ENCODE measurements at places on chromosomes 5 and 9. TPM values are rescaled to one million over a fixed set of nuclear protein-coding genes. Genes with fewer than 3 reads are reported as not detected.

DNA sequence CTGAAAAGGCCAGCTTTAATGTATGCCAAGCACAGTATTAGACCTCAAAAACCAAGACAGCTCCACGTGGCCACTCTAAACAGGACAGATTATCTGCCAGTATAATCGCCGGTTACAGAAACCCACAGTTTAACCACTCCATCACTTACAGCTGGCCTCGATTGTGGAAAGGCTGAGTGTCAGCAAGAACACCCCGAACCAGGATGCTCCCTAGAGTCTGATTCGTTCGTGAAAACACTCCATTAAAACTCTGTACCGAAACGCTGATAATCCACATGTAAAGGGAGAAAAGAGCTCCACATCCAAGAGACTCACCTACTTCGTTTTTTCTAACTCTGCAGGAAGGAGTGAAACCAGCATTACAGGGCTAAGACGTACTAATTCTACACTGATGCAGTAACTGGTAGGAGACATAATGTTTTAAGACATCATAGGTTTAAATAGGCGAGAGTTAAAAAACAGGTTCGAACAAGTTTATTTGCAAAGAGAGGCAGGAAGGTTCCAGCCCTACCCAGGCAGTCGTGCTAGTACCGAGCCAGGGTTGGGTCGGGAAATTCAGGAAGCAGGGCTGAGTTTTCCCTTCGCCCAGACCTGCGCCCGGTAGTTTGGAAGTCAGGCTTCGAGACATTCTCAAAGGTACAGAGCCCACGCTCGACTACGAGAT, 949 bp downstream of the SERINC5 start:
- peaks cover 60% of the 10 kb centered on the region for H3K4me1 ChIP-seq
- no peaks in the 10 kb centered on the region for H3K36me3 ChIP-seq
- no peaks in the 10 kb centered on the region for H3K27me3 ChIP-seq
- no peak for DNase-seq

GRCh38 chr5:177546258-177546741, 8.1 kb downstream of the FAM193B start:
- H3K27me3 ChIP-seq, result no peaks in the 10 kb centered on the region
- peaks cover 62% of the 10 kb centered on the region for H3K4me1 ChIP-seq
- H3K4me3 ChIP-seq, result no peak overlapping the region
- DNase-seq, result no peak

- H3K4me3 ChIP-seq, result no peak overlapping the region
- H3K4me1 ChIP-seq, result peaks cover 45% of the 10 kb centered on the region
- no peak overlapping the region for H3K27ac ChIP-seq
- no peaks in the 10 kb centered on the region for H3K27me3 ChIP-seq
Measured at GRCh38 chr9:72583370-72583769, 62.0 kb downstream of the TMC1 start.

DNA sequence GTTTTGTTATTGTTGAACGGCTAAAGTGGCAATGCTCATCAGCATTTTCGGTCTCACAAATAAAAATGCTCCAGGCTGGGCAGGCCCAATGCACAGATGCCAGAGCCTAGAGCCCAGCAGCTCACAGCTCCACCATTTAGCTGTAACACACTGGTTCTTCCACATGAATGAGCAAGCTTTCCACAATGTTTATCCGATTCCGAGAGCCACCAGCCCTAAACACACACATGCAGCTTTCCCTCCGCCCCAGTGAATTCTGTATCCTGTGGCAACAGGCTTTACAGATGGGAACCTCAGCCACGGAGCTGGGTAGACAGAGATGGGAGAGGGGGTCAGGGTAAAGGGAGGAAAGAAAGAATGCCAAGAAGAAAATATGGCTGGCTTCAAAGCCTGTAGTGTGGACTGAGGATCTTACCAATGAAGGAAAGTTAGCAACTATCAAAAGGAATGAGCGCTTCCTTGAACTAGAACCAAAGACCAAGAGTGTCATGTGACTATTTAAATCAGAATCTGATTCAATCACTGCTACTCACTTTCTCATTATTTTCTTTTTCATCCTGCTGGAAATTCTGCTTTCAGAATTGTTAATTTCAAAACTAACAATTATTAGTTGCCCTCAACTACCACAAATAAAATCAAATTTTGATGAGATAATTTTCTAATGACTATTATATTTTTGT, 77.1 kb downstream of the MRPS27 start:
- peaks cover under 1% of the 10 kb centered on the region for H3K36me3 ChIP-seq
- H3K27ac ChIP-seq, result no peak overlapping the region
- peaks cover 20% of the 10 kb centered on the region for H3K4me1 ChIP-seq
- H3K27me3 ChIP-seq, result no peaks in the 10 kb centered on the region
- no peak for DNase-seq

DNA sequence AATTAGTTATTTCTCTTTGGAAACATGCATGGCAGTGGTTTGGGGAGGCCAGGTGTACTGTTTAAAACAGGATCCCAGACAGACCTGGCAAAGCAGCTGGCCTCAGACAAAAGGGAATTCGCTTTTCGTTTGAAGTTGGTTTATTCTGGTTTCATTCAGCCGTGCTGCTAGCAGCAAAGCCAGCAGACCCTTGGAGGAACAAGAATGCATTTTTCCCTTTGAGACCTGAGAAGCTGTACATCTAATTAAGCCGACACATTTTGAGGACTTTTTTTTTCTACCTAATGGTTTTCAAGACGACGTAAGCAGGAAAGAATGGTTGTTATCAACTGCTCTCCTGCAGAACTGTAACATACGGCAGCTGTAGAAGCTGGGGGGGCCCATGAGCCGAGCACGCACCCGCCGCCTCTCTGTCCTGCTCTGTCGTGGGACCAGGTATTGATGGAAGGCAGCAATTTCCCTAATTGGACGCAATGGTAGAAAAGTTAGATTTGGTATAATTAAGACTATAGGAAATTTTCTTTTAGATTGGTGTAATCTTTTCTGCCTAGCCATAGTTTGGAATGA, 13.6 kb downstream of the PLEKHG4B start:
- peaks cover 9% of the 10 kb centered on the region for H3K27me3 ChIP-seq
- no peak for DNase-seq
- no peak overlapping the region for H3K27ac ChIP-seq

GRCh38 chr5:100832252-100833230, 70.5 kb downstream of the ST8SIA4 start:
- no peak overlapping the region for H3K27ac ChIP-seq
- no peaks in the 10 kb centered on the region for H3K36me3 ChIP-seq
- peaks cover 8% of the 10 kb centered on the region for H3K4me1 ChIP-seq

GRCh38 chr9:105359892-105360291, 87.9 kb upstream of the FSD1L start:
- no peak for DNase-seq
- peaks cover 37% of the 10 kb centered on the region for H3K36me3 ChIP-seq
- H3K4me1 ChIP-seq, result no peaks in the 10 kb centered on the region
- no peak overlapping the region for H3K4me3 ChIP-seq
- H3K27me3 ChIP-seq, result no peaks in the 10 kb centered on the region

DNA sequence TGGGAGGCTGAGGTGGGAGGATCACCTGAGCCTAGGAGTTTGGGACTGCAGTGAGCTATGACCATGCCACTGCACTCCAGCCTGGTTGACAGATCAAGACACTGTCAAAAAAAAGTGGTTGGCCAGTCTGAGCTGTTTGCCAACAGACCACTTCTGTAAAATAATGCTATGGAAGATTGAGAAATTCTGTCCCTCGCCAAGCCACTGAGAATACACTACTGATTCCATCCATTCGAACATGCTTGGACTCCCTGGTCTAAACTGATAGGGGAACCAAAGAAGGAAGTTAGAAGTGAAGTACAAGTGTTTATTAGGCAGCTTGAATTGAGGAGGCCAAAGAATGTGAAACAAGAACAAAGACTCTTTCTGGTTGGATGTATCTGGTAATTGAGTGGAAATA, 27.2 kb downstream of the ENC1 start:
- DNase-seq, result no peak
- H3K4me3 ChIP-seq, result no peak overlapping the region
- H3K27me3 ChIP-seq, result no peaks in the 10 kb centered on the region
- no peaks in the 10 kb centered on the region for H3K36me3 ChIP-seq

- H3K4me1 ChIP-seq, result no peaks in the 10 kb centered on the region
- no peak for DNase-seq
- no peaks in the 10 kb centered on the region for H3K36me3 ChIP-seq
Measured at GRCh38 chr5:152140347-152140746, 215.7 kb upstream of the GLRA1 start.

DNA sequence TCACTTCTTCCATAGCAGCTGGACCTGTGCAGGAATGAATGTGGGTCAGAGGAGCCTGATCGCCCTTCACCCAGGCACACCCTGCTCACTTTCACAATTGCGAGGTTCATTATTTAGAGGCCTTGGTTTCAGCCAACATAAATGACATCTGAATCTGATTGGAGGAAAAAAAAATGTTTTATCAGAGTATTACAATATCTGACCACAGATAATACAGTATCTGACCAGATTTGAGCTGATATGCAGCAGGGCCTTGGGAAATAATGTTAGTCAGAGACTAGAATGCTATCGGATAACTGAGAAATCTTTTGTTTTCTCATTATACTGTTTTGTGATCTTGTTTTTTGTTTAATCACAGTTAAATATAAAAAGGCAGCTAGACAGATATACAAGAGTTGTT, 7.7 kb downstream of the ICE1 start:
- H3K4me3 ChIP-seq, result no peak overlapping the region
- peaks cover 35% of the 10 kb centered on the region for H3K4me1 ChIP-seq
- no peak overlapping the region for H3K27ac ChIP-seq
- no peaks in the 10 kb centered on the region for H3K36me3 ChIP-seq
- no peaks in the 10 kb centered on the region for H3K27me3 ChIP-seq

DNA sequence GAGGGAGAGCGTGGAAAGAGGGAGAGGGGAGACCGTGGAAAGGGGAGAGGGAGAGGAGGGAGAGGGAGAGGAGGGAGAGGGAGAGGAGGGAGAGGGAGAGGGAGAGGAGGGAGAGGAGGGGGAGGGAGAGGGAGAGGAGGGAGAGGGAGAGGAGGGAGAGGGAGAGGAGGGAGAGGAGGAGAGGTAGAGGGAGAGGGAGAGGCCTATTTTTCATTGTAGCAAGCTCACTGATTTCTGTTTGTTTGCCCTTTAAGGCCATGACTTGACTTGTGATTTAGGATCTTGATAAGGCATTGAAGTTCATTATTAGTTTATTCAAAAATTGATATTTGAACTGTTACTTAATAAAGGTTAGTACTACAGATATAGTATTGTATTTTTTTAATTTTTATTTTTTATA, 52.4 kb downstream of the DMXL1 start:
- H3K36me3 ChIP-seq, result peaks cover 36% of the 10 kb centered on the region
- no peak overlapping the region for H3K27ac ChIP-seq
- H3K27me3 ChIP-seq, result no peaks in the 10 kb centered on the region
- no peak for DNase-seq
- H3K4me1 ChIP-seq, result no peaks in the 10 kb centered on the region

- H3K27ac ChIP-seq, result no peak overlapping the region
- H3K27me3 ChIP-seq, result no peaks in the 10 kb centered on the region
- H3K4me1 ChIP-seq, result peaks cover 13% of the 10 kb centered on the region
- peaks cover 22% of the 10 kb centered on the region for H3K36me3 ChIP-seq
Measured at GRCh38 chr9:2816476-2817141, 27.3 kb downstream of the PUM3 start.

DNA sequence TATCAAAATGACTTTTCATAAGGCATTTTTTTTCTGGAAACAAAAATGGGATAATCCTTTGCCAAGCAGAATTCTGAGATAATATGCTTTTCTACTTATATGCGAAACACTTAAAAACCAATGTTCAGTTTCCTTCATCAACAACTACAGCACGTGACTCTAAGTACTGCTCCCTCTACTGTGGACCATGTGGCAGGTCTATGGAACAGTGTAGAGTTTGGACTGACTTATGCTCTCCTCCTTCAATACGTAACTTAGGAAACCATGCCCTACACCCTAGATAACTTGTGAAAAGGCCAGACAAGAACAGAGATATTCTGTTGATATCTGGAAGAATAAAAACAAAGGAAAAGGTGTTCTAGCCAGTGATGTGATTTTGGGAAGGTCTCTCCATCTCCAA, 111.3 kb upstream of the GNA14 start:
- H3K4me3 ChIP-seq, result no peak overlapping the region
- H3K27ac ChIP-seq, result no peak overlapping the region
- no peaks in the 10 kb centered on the region for H3K27me3 ChIP-seq
- DNase-seq, result no peak
- no peaks in the 10 kb centered on the region for H3K4me1 ChIP-seq
- peaks cover 4% of the 10 kb centered on the region for H3K36me3 ChIP-seq

DNA sequence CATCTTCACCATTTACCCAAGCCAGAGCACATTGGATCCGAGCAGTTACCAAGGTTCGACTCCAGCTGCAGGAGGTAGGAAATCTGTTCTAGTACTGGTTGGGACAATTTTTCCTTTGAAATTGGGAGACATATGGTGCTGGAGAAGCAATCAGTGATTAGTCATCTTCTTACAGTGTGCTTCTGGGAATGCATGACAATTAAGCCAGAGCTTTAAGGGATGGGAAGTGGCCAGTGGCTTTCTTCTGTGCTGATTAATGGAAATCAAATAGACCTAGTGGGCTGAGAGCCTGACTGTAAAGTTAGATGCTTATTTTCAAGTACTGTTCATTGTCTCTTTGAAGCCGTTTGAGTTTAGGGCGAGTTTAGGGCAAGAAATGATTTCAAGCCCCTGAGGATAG, 152.1 kb downstream of the UNC13B start:
- no peak overlapping the region for H3K27ac ChIP-seq
- DNase-seq, result no peak
- H3K4me1 ChIP-seq, result no peaks in the 10 kb centered on the region
- H3K36me3 ChIP-seq, result peaks cover 12% of the 10 kb centered on the region

DNA sequence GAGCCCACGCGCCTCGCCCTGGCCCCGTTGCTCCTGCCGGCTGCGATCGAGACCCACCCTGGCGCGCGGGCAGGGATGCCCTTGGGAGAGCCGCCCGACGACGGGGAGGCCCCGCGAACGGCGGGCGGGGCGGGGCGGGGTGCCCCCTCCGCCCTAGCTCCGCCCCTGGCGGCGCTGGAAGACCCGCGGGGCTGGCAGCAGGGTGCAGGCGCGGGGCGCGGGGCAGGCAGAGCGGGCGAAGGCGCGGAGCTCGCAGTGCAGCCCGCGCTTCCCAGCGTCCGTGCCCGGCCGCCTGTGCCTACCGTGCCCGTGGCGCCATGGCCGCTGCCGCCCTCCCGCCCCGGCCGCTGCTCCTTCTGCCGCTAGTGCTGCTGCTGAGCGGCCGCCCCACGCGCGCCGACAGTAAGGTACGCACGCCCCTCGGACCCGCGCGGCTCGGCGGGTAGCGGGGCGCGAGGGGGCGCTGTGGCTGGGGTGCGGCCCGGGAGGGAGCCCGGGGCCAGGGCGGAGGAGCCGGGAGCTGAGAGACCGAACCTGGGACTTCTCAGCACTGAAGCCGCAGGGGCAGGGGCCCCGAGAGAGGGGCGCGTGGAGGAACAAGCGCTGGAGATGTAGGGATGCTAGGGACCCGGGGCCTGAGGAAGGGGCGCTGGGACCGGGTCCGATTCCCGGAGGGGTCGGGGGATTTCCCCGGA, at the start of gene OLFML2A:
Gene OLFML2A (plus strand): TSS at position 180 of the 695 bp plus-strand sequence. CDS start 138 bp downstream, at position 318.
- no peaks in the 10 kb centered on the region for H3K36me3 ChIP-seq
- peak within 1 kb of the TSS; percentile 16 for H3K27ac ChIP-seq
- peaks cover 40% of the 10 kb centered on the region for H3K4me1 ChIP-seq

BARHL1 gene
- total RNA-seq, result not detected

ARHGEF37 gene
- total RNA-seq, result 62.1 TPM

ST6GALNAC4 gene
- total RNA-seq, result 15.9 TPM

NAIF1 gene
- 9.6 TPM for total RNA-seq

SLC6A3 gene
- total RNA-seq, result not detected

RASGRF2 gene
- 2.7 TPM for total RNA-seq

ATP10B gene
- total RNA-seq, result 28.5 TPM

AJM1 gene
- total RNA-seq, result 1.6 TPM

FRMPD1 gene
- total RNA-seq, result 11.2 TPM

C9orf152 gene
- total RNA-seq, result 8.6 TPM
